ENCODE measurements at places on chromosomes 6 and 20. TPM values are rescaled to one million over a fixed set of nuclear protein-coding genes. Genes with fewer than 3 reads are reported as not detected.

ARMH2 gene
- total RNA-seq, result not detected

DNA sequence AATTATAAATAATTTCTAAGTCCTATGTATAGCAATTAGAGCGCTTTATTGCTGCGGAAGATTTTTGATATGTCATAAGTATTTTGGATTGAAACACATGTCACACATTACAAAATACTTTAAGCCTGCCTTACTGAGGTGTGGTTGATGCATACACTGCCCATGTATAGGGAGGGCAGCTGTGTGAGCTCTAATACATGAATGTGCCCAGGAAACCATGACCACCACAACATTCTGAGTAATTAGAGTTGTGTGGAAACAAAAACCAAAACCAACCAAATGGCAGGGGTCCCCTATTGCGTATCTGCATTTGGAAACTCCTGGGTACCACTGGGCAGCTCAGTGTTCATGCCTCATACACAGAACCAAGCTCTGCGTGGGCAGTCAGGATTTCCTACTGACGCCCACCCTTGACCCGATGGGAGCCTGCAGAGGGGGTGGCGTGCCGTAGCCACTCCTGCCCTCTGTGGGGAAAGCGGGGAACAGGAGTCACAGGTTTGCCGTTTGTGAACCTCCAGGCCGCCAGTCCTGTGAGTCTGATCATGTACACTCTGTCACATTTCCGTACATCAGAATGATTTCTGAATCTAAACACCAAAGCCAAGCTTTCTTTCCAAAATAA is 50.9 kb upstream of the PDE10A start:
- DNase-seq, result no peak
- H3K4me1 ChIP-seq, result peaks cover 18% of the 10 kb centered on the region
- no peak overlapping the region for H3K27ac ChIP-seq
- no peaks in the 10 kb centered on the region for H3K36me3 ChIP-seq
- H3K4me3 ChIP-seq, result no peak overlapping the region

GRCh38 chr6:6315660-6316059 is 4.8 kb downstream of the F13A1 start:
- H3K4me1 ChIP-seq, result no peaks in the 10 kb centered on the region
- peak; percentile 52 for DNase-seq
- peaks cover 13% of the 10 kb centered on the region for H3K27me3 ChIP-seq
- H3K27ac ChIP-seq, result no peak overlapping the region
- no peaks in the 10 kb centered on the region for H3K36me3 ChIP-seq
- no peak overlapping the region for H3K4me3 ChIP-seq

SLC26A8 gene
- total RNA-seq, result not detected

GRCh38 chr6:145841668-145842067 is 27.1 kb upstream of the FBXO30 start:
- no peaks in the 10 kb centered on the region for H3K27me3 ChIP-seq
- no peak overlapping the region for H3K27ac ChIP-seq
- H3K36me3 ChIP-seq, result no peaks in the 10 kb centered on the region
- H3K4me3 ChIP-seq, result no peak overlapping the region
- DNase-seq, result no peak
- H3K4me1 ChIP-seq, result no peaks in the 10 kb centered on the region

IL17F gene
- not detected for total RNA-seq
